ENCODE measurements at places on chromosomes 5 and 9. TPM values are rescaled to one million over a fixed set of nuclear protein-coding genes. Genes with fewer than 3 reads are reported as not detected.

Gene C5orf24
- total RNA-seq, result 42.4 TPM

Gene TMEFF1
- 2.5 TPM for total RNA-seq

Gene PHYHD1
- 3.4 TPM for total RNA-seq

Gene FYB1
- total RNA-seq, result 0.12 TPM

Gene CDH6
- 21.6 TPM for total RNA-seq

Gene TMEM252
- total RNA-seq, result not detected

Gene PAEP
- total RNA-seq, result not detected

Gene PLAC8L1
- total RNA-seq, result not detected

Gene AIF1L
- 0.25 TPM for total RNA-seq

Gene IDNK
- 6.3 TPM for total RNA-seq
